ENCODE measurements at places on chromosomes 11 and 22.

DNA sequence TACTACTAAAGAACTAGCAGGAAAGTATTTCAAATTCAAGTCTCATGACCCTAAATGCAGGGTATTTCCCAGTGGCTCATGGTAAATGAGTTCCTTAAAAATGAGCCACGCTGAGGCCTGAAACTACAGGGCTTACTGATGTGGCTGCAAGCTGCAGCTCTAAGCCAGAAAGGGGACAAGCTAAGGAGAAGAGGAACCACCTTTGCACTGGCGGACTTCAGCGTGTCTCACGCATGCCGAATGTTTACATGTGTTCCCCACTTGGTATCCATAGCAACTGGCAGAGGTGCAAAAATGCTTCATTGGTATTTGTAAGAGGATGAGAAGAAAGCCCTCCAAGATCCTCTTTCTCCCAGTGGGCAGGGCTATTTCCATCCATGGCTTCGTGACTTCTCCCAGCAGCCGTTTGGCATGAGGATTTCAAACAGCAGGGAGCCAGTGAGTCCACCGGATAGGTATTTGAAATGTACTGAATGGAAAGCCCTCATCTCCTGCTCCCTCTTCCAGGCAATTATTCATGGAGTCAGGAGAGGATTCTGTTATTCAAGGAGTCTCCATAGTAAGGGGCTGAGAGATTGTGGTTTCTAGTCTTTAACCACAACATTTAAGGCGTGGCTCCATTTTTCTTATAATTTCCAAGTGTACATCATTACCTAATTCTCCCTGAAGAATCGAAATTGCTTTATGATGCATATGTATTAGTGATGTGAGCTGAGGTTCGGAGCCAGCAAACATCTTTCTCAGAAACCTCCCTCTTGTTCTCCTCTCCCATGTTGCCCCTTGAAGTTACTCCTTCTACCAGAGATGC lies 55.3 kb upstream of the CD44 start:
- peak; percentile 100 for DNase-seq

DNA sequence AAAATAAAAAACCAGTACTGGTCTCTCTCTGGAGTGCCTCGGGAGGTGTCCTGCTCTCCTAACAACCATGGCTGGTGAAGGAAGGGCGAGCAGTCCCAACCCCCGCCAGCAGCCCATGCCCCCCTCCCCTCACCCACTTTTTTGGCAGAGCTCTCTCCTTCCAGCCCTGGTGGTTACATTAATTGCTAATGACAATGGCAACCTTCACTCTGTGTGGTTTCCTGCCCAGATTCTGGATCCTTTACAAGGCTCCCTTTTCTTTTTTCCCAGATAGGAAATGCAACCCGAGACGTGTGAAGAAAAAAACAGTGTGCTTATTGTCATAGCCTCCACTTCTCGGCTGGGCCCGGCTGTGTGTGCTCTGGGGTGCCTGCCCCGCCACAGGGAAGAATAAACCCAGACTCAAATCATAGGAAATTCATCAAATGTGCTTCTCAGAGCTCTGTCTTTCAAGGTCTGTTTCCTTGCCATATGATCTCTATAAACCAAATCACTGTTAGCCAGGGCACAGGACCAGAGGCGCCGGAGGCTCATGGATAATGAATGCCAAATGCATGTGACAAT lies 513.0 kb downstream of the SOX6 start:
- no peak for DNase-seq

GRCh38 chr11:65429068-65429681 lies 6.6 kb downstream of the NEAT1 start:
- DNase-seq: peak; percentile 54

DNA sequence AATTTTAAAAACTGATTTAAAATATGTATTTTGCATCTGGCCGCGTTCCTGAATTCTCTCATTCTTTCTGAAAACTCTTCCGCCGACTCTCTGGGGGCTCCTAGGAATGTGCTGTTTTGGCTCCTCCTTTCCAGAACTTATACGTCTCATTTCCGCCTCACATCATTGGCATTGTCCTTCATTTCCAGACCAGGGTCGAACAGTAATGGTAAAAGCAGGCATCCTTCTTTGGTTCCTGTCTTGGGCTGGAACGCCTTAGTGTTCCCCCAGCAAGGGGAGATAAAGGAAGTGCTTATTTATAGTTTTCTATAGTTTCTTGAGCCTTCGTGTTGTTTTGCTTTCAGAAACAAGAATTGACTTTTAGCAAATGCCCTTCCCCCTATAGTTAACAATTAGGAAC lies 10.9 kb upstream of the TNNT3 start:
- no peak for DNase-seq

GRCh38 chr11:69078930-69079605 lies 30.3 kb downstream of the TPCN2 start:
- DNase-seq: no peak

- no peak for DNase-seq
These were observed 43.4 kb downstream of the PARVG start for GRCh38 chr22:44224166-44224565.

GRCh38 chr11:119539583-119539982 lies 116.6 kb upstream of the THY1 start:
- DNase-seq: no peak

- DNase-seq: no peak
These were observed 620 bp upstream of the ANO5 start for GRCh38 chr11:22192289-22192641.

- DNase-seq: no peak
These were observed 40.5 kb upstream of the NFAM1 start for GRCh38 chr22:42472671-42473070.

GRCh38 chr11:120577624-120578363 lies 66.2 kb downstream of the GRIK4 start:
- DNase-seq: no peak

DNA sequence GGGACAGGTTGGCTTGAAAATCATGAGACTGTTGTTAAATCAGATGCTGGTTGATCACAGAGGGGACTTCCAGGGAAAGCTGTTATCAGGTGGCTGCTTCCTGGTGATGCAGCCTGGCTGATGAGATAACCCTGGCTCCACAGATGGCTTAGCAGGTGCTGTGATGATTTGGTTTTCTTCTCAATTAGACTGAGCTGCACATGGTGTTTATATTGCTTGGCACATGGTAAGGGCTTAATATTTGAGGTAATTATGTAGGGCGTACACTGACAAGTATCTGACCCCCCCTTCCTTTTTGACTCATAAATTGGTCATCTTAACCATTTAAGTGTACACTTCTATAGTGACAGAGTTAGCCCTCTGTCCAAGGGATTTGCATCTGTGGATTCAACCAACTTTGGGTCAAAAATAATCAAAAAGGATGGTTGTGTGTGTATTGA lies 7.0 kb downstream of the RPS3 start:
- DNase-seq: no peak

GRCh38 chr11:57729479-57729878 lies 11.8 kb upstream of the SELENOH start:
- no peak for DNase-seq

DNA sequence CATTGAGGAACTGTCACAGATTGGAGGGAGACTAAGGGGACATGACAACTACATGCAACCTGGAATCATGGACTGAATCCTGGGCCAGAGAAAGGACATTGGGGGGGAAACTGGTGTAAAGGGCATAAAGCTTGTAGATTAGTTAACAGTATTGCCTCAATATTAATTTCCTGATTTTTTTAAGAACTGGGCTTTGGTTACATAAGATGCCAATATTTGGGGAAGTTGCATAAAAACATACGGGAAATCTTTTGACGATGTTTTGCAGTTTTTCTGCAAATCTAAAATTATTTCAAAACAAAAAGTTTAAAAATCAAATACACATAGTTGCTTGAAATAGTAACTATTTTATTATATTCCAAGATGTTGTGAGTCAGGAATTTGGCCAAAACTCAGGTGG lies 2.9 kb upstream of the FOLR3 start:
- DNase-seq: no peak

DNA sequence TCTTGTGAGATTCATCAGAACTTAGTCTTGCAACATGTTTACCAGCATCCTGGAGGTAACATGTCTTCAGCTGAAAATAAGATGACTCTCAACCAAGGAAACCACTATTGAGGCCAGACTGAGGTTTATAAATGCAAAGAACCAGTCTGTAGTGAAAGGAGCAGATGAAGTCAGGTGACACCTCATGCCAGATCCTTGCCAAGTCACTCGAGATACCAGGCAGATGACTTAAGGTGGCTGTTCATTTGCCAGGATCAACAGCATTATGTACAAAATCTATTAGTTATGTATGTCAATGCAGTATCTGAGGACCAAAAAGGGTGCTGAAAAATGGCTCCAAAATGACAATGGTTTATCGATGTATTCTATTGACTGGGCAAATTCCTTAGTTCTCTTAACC lies 100.0 kb upstream of the SOX6 start:
- DNase-seq: no peak

- DNase-seq: no peak
These were observed 27.3 kb downstream of the USP35 start for GRCh38 chr11:78216021-78216420.

DNA sequence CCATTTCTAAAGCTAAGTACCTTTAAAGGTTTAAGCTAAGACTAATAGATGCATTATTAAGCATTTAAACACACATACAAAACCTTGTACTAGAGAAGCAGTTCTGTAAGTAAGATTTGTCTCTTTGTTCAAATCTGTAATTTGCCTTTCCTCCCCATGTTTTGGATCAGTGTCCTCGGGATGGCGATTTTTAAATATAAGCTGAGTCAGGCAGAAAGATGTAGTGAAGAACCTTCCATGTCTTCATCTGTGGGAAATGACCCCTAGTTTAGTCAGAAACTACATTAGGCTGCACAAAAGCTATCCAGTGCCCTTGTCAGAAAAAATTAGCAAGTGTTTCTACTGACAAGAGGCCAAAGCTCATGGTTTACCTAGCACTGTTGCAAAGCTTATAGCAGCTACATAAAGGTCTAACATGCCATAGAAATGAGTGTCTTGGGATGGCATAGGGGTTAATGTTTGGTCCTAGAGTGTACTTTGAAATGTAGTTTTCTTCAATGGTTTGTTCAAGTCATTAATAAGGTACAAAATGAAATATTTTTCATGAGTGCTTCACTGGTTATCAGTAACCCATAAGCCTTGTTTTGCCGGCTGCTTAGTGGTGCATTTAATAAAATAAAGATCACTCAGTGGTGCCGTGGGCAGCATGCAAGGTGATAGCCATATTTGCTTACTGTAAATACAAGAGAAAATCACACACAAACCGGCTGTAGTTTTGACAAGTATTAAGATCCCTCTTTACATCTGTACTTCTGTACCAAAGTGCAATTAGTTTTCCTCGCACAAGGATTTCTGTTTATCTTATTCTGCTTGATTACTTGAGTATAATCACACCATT lies 139.8 kb downstream of the ELP4 start:
- DNase-seq: no peak

GRCh38 chr11:62959422-62959980 lies 25.3 kb downstream of the SLC22A6 start:
- DNase-seq: no peak

GRCh38 chr11:68996376-68997123 lies 15.8 kb upstream of the MRGPRD start:
- no peak for DNase-seq

DNA sequence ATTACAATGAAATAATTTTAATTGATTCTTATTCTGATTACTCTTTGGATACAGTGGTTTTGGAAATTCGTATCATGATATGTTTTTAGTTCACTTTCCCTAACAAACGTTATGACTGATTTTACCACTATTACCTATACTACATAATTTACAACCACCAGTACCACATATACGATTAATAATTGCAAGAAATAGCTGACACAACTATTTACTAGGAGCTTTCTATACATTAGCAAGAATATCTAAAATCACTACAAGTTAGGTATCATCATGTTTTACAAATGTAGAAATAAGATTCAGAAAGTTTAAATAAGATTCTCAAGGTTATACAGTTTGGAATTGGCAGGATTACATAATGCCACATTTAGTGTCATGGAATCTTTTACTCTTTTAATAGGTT lies 1401.1 kb upstream of the RAG2 start:
- DNase-seq: no peak

Measured in GM04503 (cell line).